Activated CD4-positive, alpha-beta T cell treated with anti-CD3 and anti-CD28 coated beads for 48 hours (primary cell): ENCODE measurements at places on chromosomes 16 and 17.
A peak's percentile ranks its signal among the peaks of the same experiment; 100 is the strongest.

DNA sequence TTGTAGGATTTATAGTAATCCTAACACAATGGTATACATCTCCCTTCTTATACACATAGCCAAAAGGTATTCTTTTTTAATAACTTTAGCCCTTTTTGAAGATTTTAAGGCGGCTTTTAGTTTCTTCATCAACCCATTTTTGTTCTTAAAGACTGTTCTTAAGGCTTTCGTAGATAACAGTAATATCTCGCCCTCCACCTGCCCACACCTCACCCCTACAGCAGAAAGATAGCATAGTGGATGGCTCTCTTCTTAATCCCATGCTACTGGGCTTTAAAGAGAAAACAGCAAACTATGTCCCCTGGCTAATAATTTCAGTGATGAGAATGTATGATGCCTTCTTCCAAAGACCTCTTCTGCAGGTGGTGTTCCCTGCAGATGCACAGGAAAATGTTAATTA, 8.6 kb downstream of the IGSF6 start:
- no peak for DNase-seq

DNA sequence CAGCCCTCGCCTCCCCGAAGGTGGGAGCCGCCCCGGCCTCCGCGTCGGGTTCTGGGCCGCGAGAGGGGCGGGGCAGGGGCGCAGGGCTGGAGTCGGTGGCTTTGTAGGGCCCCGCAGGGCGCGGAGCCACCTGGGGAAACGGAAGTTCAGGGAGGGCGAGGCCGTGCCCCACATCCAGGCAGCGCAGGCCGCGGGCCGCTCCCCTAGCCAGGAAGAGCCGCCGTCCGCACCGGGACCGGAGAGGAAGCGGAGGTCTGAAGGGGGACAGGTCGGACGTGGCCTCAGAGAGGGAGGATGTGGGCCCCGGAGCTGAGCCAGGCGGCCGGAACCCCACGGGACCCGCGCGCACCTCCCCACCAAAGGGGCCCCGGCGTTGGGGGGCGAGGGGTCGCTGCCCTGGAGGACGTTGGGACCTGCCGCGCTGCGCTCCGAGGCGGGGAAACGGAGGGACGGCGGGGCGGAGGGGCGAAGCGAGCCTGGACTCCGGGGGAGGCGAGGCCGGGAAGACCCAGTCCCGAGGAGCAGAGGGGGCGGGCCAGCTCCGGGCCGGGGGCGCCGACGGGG, 482 bp upstream of the SLC16A3 start:
- DNase-seq: peak; percentile 69

GRCh38 chr16:66913081-66913480, 5.6 kb downstream of the CDH16 start:
- no peak for DNase-seq

GRCh38 chr17:66313325-66313724, 10.9 kb downstream of the PRKCA start:
- no peak for DNase-seq

- no peak for DNase-seq
These were observed 24.3 kb downstream of the TK2 start for GRCh38 chr16:66525396-66526180.
